Right renal pelvis (tissue), 4 donors: ENCODE measurements at places on chromosomes 11 and 22.
A peak's percentile ranks its signal among the peaks of the same experiment; 100 is the strongest.

DNA sequence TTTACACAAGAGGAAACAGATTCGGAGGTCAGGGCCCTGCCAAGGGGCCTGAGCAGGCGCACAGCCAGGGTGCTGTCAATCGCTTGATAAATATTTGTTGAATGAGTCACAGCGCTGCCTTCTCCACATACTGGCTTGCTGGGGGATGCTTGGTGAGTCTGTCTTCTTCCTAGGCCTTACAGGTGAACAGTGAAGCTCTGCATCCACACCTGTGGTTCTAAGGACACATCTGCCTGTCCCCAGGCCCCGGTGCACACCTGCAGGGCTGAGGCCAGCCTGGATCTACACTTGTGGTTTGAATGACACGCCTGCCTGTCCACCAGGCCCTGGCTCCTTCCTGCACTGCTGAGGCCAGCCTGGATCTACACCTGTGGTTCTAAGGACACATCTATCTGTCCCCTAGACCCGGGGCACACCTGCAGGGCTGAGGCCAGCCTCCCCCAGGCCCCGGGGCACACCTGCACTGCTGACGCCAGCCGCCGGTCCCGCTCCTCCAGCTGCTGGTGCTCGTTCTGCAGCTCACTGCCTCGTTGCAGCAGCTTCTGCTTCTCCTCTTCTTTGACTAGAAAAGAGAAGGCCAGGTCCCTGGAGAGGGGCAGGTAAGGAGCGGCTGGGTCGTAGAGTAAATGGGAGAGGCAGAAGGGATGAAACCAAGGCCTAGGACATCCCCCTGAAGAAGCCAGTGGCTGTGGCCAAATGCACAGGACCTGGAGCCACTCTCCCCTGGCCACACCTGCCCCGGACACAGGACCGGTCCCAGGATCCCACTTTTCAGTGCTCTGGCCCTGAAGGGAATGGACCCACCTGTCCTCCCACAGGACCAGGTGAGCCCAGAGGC lies 124.6 kb downstream of the PHF21B start:
- no peak for DNase-seq

DNA sequence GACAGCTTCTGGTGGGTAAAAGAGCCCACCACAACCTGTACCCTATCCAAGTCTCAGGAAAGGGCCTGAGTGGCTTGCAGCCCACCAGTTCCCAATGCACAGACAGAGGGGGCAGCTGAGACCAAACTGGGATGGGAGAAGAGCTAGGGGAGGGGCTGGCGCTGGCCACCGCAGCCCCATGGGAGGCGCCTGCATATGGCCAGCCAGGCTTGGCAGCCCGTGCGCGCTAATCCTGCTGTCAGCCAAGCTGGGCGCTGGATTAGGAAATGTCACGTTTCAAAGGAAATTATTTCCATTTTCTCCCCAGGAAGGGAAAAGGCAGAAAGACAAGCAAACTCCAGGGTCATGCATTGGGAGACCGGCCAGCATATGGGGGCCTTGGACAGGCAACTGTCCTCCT lies 236.8 kb downstream of the BUD13 start:
- no peak for DNase-seq

GRCh38 chr22:23901600-23901999 lies 7.4 kb downstream of the MIF start:
- DNase-seq: no peak

GRCh38 chr22:39476664-39477063 lies 19.9 kb downstream of the MGAT3 start:
- no peak for DNase-seq

DNA sequence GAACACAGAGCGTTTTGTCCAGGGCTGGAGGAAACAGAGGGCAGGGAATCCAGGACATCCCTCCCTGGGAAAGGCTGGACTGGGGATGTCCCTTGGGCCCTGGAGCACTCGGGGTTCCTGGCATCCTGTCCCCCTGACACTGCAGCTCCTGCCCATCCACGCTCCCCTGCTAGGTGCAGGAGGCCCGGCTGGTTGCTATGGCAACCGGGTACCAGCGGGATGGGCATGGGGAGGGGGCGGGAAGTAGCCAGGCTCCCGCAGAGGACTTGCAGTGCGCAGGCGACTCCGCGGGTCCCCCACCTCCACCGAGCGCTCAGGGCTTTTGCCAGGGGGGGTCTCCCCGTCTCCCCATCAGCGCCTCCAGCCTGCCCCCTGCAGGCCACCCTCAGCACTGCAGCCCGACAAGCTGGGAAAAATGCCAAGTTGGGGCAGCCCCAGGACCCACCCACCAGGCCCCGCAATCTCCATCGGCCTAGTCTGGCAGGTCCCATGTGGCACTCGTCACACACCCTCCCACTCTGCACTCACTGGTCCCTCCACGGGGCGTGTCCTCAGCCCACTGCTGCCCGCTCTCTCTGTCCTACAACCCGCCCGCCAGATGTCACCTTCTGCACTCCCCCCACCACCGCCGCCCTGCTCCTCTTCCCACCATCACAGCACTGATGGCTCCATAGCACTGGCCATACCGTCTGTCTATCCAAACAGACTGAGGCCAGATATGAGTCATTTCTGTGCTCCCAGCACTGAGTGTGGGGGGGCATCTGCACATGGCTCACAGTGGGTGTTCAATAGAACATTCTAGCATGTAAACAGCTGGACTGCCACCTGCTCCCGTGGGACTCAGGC lies 31.5 kb downstream of the KIAA0930 start:
- DNase-seq: no peak

DNA sequence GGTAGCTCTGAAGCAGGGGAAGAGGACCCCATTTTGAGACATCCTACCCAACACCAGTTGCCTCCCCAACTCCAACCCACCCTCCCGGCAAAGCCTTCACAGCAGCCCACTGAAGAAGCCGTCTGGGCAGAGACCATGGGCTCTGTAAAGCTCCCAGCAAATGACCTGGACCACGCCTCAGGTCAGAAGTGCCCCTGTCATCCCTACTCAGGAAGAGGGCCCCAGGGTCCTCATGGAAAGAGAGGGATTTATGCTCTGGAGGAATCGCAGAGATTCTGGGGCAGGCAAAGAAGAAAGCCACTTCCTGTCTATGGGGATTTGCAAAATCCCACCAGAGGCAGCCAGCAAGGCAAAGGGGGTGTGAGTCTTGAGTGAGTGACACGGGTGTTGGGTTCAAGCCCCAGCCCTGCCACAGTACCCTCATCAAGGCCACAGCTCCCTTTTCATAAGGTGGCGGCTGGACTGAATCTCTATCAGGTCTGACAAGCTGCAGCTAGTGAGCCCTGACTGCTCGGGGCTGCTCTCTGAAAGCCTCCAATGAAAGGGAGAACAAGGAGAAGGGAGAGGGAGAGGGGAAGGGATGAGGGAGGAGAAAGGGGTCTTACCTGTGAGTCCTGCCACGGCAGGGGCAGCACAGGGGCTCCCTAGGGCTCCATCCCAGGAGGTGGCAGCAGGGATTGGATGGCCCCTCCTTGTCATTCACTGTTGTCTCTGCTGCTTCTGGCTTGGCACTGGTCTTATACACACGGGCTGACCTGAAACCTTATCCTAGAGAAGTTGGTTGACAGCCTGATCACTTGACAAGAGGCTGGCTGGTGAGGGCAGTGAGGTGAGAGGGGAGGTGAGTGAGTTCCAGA lies at the start of gene UCP3:
Gene UCP3 (minus strand): TSS at position 713 of the 857 bp plus-strand sequence. CDS start 2,043 bp downstream, outside the sequence.
- no peak for DNase-seq

DNA sequence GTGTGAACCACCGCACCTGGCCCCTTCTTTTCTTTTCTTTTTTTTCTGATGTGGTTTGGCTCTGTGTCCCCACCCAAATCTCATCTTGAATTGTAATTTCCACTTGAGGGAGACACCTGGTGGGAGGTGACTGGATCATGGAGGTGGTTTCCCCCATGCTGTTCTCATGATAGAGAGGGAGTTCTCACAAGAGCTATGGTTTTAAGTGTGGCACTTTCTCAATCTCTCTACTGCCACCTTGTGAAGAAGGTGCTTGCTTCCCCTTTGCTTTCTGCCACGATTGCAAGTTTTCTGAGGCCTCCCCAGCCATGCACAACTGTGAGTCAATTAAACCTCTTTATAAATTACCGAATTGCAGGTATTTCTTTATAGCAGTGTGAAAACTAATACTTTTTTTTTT lies 4.9 kb upstream of the TCN2 start:
- DNase-seq: no peak

- no peak for DNase-seq
Observed at GRCh38 chr11:109109150-109109549, 312.8 kb upstream of the C11orf87 start.

- DNase-seq: no peak
Observed at GRCh38 chr22:41963453-41964111, 5.7 kb upstream of the SEPTIN3 start.

- DNase-seq: peak; percentile 60
Observed at GRCh38 chr11:12963792-12964536, 45.2 kb upstream of the RASSF10 start.

GRCh38 chr11:121892131-121892681 lies 223.8 kb downstream of the BLID start:
- DNase-seq: no peak

GRCh38 chr22:46560696-46561295 lies 23.4 kb upstream of the CELSR1 start:
- DNase-seq: no peak

GRCh38 chr22:45246060-45246985 lies 5.6 kb upstream of the KIAA0930 start:
- DNase-seq: peak; percentile 84

DNA sequence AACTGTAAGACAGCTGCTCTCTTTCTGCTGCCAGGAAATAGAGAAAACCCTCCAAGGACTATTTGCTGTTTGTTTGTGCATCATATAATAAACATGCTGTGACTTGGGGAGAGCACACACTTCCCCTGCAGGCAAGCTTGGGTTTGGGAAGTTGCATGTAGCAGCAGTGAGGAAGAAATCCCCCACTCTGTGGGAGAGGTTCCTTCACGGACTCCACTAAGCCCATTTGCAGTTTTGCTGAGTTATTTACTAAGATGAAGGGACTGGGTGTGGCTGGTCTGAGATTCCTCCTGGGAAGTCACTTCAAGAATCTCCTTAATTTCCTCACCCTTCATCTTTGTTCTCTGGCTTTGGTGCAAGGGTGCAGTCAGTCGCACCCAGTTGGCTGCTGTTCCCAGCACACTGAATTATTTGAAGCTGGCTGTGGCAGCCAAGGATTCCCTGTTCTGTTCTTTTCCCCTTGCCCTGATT lies 104.9 kb downstream of the ARFGAP2 start:
- no peak for DNase-seq
